Peyer's patch (tissue), 4 donors: ENCODE measurements at places on chromosomes 7 and 10. TPM values are rescaled to one million over a fixed set of nuclear protein-coding genes. Genes with fewer than 3 reads are reported as not detected.

The ATOH7 gene
- 2.6 TPM for total RNA-seq

The GIMAP6 gene
- total RNA-seq: 7.0 TPM

The POM121C gene
- total RNA-seq: 21.0 TPM

The STRIP2 gene
- total RNA-seq: 1.7 TPM

The CRPPA gene
- 1.6 TPM for total RNA-seq

The HTR5A gene
- total RNA-seq: not detected

The FFAR4 gene
- total RNA-seq: 2.5 TPM

The CPA2 gene
- total RNA-seq: 2.6 TPM

The TAS2R41 gene
- total RNA-seq: not detected

The SCIN gene
- total RNA-seq: 257 TPM

The TEX36 gene
- not detected for total RNA-seq

The PLXNA4 gene
- 3.8 TPM for total RNA-seq

The CLEC2L gene
- not detected for total RNA-seq

The STEAP2 gene
- total RNA-seq: 15.7 TPM

The HHEX gene
- 3.9 TPM for total RNA-seq

The CFAP58 gene
- total RNA-seq: not detected

The HOXA11 gene
- not detected for total RNA-seq

The LRRC18 gene
- not detected for total RNA-seq

The INMT gene
- 3.1 TPM for total RNA-seq

The TAS2R3 gene
- 5.7 TPM for total RNA-seq

The MMP21 gene
- total RNA-seq: not detected

The HOXA4 gene
- 7.7 TPM for total RNA-seq

The SLC26A3 gene
- 344 TPM for total RNA-seq

The ERVW-1 gene
- not detected for total RNA-seq

The STAM gene
- total RNA-seq: 16.0 TPM

The DENND2A gene
- total RNA-seq: 1.6 TPM

The COL17A1 gene
- total RNA-seq: 128 TPM

The BET1 gene
- total RNA-seq: 29.8 TPM

The OPALIN gene
- not detected for total RNA-seq

The CHN2 gene
- total RNA-seq: 116 TPM

The GPR26 gene
- not detected for total RNA-seq

The CNTNAP2 gene
- total RNA-seq: 4.9 TPM

The CALML3 gene
- total RNA-seq: not detected

The CALN1 gene
- 0.13 TPM for total RNA-seq

The BCCIP gene
- total RNA-seq: 20.0 TPM

The MBL2 gene
- total RNA-seq: not detected

The LIPF gene
- not detected for total RNA-seq

The AKR1C1 gene
- total RNA-seq: 10.0 TPM

The EPO gene
- not detected for total RNA-seq

The AGAP6 gene
- total RNA-seq: 40.6 TPM

The MRC1 gene
- 13.2 TPM for total RNA-seq

The PHTF2 gene
- 8.6 TPM for total RNA-seq

The BTBD16 gene
- total RNA-seq: not detected

The PPP1R17 gene
- total RNA-seq: not detected

The NPSR1 gene
- total RNA-seq: not detected

The SYT15 gene
- 4.1 TPM for total RNA-seq

The PPP1R3C gene
- total RNA-seq: 1.5 TPM

The DDC gene
- 314 TPM for total RNA-seq

The GBX1 gene
- not detected for total RNA-seq

The CFTR gene
- total RNA-seq: 40.7 TPM

The NEUROD6 gene
- not detected for total RNA-seq

The TMEM26 gene
- total RNA-seq: 0.53 TPM

The SNX10 gene
- total RNA-seq: 3.5 TPM

The CDC123 gene
- 52.0 TPM for total RNA-seq

The NUPR2 gene
- not detected for total RNA-seq

The CFAP69 gene
- total RNA-seq: 15.3 TPM

The HKDC1 gene
- 53.6 TPM for total RNA-seq

The TLX1 gene
- total RNA-seq: 3.2 TPM

The NME8 gene
- 1.7 TPM for total RNA-seq
